Tibial nerve (tissue), 4 donors: ENCODE measurements at places on chromosomes 1 and 21.

GRCh38 chr1:167561753-167562152, 8.2 kb upstream of the CREG1 start:
- no peaks in the 10 kb centered on the region for H3K36me3 ChIP-seq
- no peaks in the 10 kb centered on the region for H3K27me3 ChIP-seq
- no peak overlapping the region for H3K27ac ChIP-seq
- no peak for DNase-seq
- no peak overlapping the region for H3K4me3 ChIP-seq
- H3K4me1 ChIP-seq: peaks cover 2% of the 10 kb centered on the region

GRCh38 chr1:74523873-74524480, 11.6 kb upstream of the LRRC53 start:
- H3K4me3 ChIP-seq: no peak overlapping the region
- no peaks in the 10 kb centered on the region for H3K27me3 ChIP-seq
- DNase-seq: no peak
- H3K27ac ChIP-seq: no peak overlapping the region

DNA sequence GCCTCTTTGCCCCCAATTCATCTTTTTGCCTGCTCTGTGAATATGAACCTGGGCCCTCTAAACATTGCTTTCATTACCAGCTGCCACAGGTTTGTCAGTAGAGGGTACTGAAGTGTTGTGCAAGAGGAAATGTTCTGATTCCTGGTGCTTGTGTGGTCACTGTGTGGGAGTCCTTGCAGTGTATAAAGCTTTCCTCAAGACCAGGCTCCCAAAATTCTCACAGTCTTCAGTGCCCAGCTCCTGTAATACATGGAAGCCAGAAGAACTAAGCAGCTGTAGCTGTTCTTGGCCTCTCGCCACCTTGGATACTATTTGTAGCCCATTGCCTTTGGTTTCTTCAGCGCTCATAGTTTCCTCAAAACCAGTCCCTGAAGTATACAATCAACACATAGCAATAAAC, 1046.2 kb downstream of the BRINP3 start:
- no peaks in the 10 kb centered on the region for H3K27me3 ChIP-seq
- no peak for DNase-seq
- H3K36me3 ChIP-seq: no peaks in the 10 kb centered on the region
- H3K27ac ChIP-seq: no peak overlapping the region
- no peak overlapping the region for H3K4me3 ChIP-seq

DNA sequence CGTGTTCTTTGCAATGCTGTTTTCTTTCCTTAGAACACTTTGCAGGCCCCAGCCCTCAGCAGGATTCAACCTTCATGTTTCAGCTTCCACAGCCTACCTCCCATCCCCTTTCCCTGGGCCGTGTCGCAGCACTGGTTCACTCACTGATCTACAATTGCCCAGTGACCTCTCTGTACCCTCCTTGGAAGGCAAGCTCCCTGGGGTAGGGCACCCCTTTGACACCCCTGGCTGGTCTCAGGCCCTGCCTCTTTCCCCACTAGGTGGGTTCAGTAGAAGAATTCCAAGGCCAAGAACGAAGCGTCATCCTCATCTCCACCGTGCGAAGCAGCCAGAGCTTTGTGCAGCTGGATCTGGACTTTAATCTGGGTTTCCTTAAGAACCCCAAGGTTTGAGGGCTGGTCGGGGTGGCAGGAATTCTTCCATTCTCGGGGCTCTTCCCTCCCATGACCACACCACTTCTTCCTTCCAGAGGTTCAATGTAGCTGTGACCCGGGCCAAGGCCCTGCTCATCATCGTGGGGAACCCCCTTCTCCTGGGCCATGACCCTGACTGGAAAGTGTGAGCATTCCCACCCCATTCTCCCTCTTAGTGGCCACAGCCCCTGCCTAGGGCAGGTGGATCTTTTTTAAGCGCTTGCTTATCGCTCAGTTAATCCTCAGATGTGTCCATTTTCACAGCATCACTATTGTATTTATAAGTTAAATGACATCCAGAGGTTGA, 7.3 kb downstream of the RHOC start:
- H3K27me3 ChIP-seq: no peaks in the 10 kb centered on the region
- H3K4me1 ChIP-seq: no peaks in the 10 kb centered on the region
- DNase-seq: no peak
- peak overlapping the region; percentile 99 for H3K27ac ChIP-seq
- peaks cover 5% of the 10 kb centered on the region for H3K36me3 ChIP-seq

DNA sequence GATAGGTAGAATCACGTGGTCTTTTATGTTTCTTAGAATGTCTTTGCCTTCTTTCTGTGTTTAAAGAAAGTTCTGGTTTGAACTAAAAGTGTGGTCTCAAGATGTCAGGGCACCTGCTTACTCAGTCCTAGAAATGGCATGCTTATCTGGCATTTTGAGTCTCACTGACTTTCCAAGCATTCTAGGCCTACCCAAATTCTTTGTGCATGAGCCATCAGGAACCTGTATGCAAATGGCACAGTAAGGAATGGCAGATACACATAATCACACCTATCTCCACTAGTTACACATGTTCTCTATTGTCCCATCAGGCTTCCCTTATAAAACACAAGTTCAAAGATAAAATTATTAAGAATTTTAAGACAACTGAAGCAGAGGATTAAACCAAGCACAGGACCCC, 29.5 kb upstream of the CLCA4 start:
- DNase-seq: no peak
- H3K4me1 ChIP-seq: no peaks in the 10 kb centered on the region
- H3K4me3 ChIP-seq: no peak overlapping the region

DNA sequence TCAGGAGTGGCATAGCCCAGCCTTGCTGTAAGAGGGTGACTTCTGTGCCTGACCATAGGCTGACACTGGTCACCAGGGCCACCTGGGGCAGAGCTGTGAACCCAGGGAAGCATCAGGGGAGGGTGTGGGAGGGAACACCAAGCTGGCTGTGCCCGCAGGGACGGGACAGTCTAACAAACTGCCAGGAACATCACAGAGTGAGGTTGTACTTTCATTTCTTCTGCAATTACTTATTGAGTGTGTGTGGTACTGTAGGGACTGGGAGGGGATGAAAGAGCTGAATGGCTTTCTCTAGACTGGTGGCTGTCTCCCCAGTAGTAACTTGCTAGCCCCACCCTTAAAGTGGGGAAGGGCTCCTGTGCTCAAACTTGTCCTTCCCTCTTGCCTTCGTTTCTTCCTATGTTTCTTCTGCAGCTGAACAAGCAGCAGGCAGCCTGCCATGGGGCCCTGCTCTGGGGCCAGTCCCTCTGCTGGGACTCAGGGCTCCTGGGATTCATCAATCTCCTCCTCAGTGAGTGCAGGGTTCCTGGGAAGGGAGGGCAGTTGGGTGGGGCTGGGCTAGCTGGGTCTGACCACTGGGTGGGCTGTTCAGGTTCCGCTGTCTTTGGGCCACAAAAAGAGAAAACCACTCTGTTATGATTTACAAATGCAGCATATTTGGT, 39.7 kb upstream of the ETV3 start:
- no peak for DNase-seq
- H3K27ac ChIP-seq: no peak overlapping the region

DNA sequence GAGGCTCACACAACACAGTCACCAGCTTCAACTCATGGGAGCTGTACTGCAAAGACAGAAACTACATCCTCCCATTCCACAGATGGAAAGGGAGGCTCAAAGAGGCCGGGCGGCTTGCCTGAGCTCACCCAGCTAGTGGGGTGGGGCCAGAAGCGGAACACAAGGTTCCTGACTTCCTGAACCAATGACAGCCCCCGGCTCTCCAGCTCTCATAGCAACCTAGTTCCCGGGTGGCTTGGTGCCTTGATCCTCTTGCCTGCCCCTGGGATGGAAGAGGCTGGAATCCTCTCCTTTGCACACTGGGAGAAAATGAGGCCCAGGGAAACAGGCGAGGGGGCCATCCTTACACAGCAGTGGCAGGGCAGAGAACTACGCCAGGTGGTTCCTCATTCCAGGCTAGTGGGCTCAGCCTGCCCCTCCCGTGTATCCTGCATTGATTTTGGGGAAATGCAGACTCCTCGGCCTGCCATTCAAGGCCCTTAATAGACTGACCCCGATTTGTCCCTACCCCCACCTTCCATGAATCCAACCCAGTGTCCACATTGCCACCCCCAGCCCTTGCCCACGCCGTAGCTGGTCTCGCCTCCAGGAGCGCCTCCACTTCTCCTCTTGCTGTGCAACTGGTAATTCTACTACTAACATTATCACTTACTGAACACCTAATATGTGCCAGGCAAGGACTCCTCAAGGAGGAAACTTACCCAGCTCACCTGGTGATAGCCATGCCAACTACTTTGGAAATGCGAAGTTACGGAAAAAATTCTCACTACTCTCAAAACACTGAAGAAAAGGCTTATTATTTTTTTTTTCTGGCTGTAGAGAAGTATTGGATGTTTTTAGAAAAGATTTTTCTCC, 5.0 kb downstream of the RAP1GAP start:
- H3K4me3 ChIP-seq: no peak overlapping the region
- H3K27ac ChIP-seq: no peak overlapping the region
- no peak for DNase-seq
- peaks cover 10% of the 10 kb centered on the region for H3K4me1 ChIP-seq
- H3K27me3 ChIP-seq: no peaks in the 10 kb centered on the region
- H3K36me3 ChIP-seq: no peaks in the 10 kb centered on the region

DNA sequence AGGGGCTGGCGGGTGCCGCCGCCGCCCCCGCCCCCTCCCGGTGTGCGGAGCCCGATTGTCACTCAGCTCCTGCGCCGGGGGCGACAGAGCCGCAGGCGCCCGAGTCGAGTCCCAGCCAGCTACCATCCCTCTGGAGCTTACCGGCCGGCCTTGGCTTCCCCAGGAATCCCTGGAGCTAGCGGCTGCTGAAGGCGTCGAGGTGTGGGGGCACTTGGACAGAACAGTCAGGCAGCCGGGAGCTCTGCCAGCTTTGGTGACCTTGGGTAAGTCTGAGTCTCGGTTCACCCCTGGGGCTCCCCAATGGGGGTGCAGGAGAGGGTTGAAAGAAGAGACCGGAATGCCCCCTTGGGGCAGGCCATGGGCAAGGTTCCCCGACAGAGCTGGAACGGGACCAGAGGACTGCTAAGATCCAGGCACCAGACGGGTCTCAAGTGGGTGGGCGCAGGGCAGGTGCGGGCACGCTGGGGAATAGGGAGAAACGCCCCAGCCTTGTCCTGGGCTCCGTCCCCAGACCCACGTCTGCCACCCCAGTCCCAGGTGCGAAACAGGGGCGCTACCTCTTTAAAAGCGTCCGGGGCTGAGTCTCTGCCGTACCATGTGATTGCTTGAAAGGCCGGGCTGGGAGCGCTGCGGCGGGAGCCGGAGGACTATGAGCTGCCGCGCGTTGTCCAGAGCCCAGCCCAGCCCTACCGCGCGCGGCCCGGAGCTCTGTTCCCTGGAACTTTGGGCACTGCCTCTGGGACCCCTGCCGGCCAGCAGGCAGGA, at the start of gene ADORA1:
Gene ADORA1 (plus strand): TSS at position 61 of the 765 bp plus-strand sequence. CDS start 1,116 bp downstream, outside the sequence.
- H3K27me3 ChIP-seq: peaks cover 33% of the 10 kb centered on the region
- H3K4me1 ChIP-seq: no peaks in the 10 kb centered on the region
- peak within 1 kb of the TSS; percentile 28 for H3K4me3 ChIP-seq
- DNase-seq: peak; percentile 55

DNA sequence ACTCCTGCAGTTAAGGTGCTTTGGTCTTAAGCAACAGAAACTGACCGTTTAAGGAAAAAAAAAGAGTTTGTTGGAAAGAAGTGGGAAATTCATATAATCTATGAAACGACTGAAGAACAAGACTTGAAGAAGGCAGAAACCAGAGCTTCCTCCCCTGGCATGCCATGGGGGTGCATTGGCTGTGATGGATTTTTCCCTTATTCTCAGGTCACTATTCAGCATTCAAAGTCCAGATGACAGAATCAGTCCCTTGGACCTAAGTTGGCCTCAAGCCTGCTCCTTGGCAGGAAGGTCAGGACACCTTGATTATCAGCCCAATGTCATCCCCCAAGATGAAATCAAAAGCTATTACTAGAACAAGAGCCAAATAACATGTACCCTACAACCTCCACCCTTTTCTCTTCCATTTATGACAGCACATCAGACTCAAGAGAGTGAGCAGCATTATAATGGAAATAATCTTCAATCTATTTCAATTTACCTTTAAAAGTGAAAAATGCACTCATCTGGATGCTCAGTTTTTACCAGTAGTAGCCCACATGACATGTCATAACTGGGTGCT, 15.8 kb upstream of the TMEM9 start:
- no peak for DNase-seq
- H3K27me3 ChIP-seq: no peaks in the 10 kb centered on the region
- H3K27ac ChIP-seq: peak overlapping the region; percentile 38
- H3K36me3 ChIP-seq: no peaks in the 10 kb centered on the region
- no peaks in the 10 kb centered on the region for H3K4me1 ChIP-seq

DNA sequence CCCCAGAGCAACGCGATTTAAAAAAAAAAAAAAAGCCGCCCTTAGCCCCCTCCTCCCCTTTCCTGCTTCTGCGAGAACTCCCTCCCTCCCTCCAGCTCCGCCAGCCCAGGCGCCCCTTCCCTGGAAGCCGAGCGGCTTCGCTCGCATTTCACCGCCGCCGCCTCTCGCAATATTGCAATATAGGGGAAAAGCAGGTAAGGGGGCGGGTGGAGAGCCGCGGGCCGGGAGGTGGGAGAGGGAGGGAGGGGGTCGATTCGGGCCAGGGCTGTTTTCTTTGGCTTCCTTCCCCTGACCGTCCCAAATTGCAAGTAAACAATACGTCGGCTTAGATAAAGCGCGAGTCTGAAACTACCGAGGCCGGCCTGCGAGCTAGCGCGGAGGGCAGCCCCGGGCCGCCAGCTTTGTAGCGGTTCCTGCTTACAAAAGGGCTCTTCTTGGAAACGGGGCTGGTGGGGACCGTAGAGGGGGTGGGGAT, 408 bp downstream of the LMO4 start:
- peak overlapping the region; percentile 96 for H3K27ac ChIP-seq
- peak overlapping the region; percentile 83 for H3K4me3 ChIP-seq
- H3K27me3 ChIP-seq: no peaks in the 10 kb centered on the region
- no peaks in the 10 kb centered on the region for H3K36me3 ChIP-seq

DNA sequence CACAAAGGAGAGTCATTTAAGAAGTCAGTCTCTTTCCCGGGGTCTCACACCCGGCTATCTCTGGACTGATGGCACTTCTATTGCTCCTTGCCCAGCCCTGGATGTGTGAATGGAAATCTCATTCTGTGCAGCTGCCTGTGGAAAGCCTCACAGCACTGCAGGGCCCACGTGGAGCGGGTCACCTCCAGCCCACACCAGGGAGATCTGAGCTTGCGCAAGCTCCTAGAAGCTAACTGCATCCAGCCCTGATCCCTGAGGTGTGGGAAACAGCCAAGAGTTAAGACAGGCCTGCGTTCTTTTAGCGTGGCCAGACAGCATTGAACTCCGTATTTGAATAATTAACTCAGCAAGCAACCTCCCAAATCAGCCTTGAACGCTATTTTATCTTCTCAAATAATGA, 150.5 kb downstream of the LRIG2 start:
- H3K4me1 ChIP-seq: no peaks in the 10 kb centered on the region
- DNase-seq: no peak
- H3K4me3 ChIP-seq: no peak overlapping the region
- no peaks in the 10 kb centered on the region for H3K36me3 ChIP-seq
- H3K27ac ChIP-seq: no peak overlapping the region

- no peaks in the 10 kb centered on the region for H3K4me1 ChIP-seq
- no peak for DNase-seq
- H3K27ac ChIP-seq: no peak overlapping the region
- H3K4me3 ChIP-seq: no peak overlapping the region
- no peaks in the 10 kb centered on the region for H3K27me3 ChIP-seq
These were observed 95.8 kb upstream of the HOOK1 start for GRCh38 chr1:59718989-59719360.
